ENCODE measurements at places on chromosomes 13 and 19.
A peak's percentile ranks its signal among the peaks of the same experiment; 100 is the strongest.

DNA sequence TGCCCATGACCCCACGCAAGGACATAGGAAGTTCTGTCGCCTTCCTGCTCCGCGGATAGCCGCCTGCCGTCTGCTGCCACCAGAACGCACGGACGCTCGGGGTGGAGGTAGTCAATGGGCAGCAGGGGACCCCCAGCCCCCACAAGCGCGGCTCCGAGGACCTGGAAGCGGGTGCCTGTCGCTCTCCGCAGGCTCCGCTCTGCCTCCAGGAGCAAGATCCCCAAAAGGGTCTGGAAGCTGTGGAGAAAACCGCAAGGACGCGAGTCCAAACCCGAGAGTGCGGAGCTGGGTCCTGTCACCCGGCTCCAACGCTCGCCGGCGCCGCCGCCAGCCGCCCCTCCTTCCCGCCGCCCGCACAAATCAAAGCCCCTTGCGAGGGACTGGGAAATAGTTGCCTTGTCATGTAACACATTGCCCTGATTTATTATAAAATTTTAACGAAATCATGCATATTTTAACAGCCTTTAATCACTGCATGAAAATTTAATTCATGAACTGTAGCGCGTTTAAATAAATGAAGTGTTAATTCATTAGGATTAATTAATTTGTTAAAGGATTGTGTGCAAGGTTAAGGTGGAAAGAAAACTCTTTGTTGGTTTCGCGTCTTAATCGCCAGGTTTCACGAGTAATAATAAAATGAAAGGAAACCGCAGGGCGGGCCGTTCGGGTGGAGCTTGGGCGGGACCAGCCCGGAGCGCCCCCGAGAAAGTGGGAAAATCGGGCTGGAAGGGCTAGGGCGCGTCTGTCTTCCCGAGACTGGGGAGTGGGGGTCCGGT lies 5.5 kb upstream of the POU4F1 start:
- no peak overlapping the region for H3K27ac ChIP-seq
- H3K27me3 ChIP-seq, result no peaks in the 10 kb centered on the region
- H3K4me3 ChIP-seq, result peak overlapping the region; percentile 52
- H3K36me3 ChIP-seq, result no peaks in the 10 kb centered on the region
- H3K4me1 ChIP-seq, result peaks cover 7% of the 10 kb centered on the region
- no peak for DNase-seq

- H3K27me3 ChIP-seq, result no peaks in the 10 kb centered on the region
- no peak overlapping the region for H3K27ac ChIP-seq
- no peak overlapping the region for H3K4me3 ChIP-seq
- no peaks in the 10 kb centered on the region for H3K4me1 ChIP-seq
Observed at GRCh38 chr13:54226876-54227275, 1198.3 kb downstream of the OLFM4 start.

DNA sequence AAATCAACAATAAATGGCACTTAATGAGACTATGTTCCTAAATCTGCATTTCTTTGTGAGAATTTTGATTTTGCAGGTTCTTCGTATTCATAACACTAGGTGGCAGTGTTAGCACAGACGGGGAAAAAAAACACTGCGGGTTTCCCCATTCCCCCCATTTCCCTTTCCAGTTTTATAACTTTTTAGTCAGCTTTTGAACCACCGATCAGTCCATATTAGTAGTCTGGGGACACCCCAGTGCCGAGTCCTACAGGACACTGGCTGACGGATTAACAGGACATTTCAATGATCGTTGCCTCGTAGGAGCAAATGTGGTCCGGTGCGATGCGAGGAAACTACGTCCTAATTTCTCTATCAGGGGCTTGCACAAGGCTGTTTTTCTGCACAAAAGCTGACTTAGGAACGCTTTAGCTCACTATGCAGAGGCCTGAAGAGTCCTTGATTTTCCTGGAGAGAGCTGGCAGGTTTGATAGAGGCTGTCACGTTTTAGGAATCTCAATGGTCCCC lies 234.3 kb downstream of the LMO7 start:
- no peak overlapping the region for H3K27ac ChIP-seq
- no peak overlapping the region for H3K4me3 ChIP-seq
- no peaks in the 10 kb centered on the region for H3K27me3 ChIP-seq
- no peaks in the 10 kb centered on the region for H3K36me3 ChIP-seq

DNA sequence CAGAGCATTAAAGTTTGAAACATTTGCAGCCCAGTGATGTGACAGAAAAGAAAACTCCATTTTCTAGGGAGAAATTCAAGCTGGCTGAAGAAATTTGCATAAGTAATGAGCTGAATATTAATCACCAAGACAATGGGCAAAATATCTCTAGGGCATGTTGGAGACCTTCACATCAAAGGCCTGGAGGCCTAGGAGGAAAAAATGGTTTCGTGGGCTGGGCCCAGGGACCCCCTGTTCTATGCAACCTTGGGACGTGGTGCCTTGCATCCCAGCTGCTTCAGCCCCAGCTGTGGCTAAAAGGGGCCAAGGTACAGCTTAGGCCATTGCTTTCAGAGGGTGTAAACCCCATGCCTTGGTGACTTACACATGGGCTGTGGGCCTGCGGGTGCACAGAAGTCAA lies 5.7 kb upstream of the CLEC4M start:
- no peaks in the 10 kb centered on the region for H3K36me3 ChIP-seq
- no peaks in the 10 kb centered on the region for H3K27me3 ChIP-seq
- no peak overlapping the region for H3K27ac ChIP-seq

DNA sequence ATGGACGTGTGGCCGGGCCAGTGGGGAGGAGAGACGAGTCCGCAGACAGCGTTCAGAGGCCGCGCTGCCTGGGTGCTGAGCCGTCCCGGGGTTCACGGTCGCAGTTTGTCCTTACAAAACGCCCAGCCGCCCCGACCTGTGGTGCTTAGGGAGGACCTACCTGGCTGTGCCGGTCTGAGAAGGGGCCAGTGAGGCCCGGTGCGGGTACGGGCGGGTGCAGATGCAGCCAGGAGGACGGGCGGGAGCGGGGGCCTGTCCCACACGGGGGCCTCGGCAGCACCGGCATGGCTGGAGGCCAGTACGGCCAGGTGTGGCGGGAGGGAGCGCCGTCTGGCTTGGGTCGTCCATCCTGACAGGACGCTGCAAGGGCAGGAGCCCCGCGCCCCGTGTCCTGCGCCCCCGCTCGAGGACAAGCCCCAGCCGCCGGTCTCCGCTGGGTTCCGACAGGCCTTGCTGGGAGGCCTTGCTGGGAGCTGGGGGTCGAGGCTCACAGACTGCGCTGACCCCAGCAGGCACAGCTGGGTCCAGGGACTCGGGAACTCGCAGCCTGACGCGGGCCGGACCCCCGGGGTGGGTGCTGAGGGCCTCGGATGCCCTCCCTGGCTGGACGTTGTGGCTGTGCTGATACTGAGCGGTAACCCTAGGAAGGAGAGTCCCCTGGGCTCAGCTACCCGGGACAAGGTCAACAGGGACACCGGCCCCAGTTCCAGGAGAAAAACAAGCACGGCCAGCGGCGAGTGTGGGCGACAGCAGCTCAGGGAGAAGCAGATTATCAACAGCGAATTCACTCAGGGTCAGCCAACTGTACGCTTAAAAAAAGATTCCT lies 5.3 kb upstream of the PROZ start:
- no peaks in the 10 kb centered on the region for H3K27me3 ChIP-seq
- DNase-seq, result no peak
- peaks cover 15% of the 10 kb centered on the region for H3K4me1 ChIP-seq
- peak overlapping the region; percentile 29 for H3K4me3 ChIP-seq
- no peaks in the 10 kb centered on the region for H3K36me3 ChIP-seq

DNA sequence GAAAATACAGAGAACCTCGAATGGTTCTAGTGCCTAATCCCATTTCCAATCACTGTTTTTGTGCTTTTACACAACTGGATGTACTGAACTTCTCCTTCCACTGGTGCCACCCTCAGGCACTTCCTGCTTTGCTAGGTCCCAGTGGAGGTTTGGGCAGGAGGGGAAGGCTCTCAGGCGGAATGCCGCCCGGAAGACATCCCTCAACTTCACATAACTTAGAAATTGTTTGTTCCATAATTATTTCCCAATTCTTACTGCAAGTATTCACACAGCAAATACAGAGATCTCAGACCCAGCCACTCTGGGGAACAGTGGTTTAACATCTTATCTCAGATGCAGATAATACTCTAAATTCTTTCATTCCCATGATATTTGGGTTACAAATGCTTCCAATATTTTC lies 195.7 kb upstream of the IPO5 start:
- no peaks in the 10 kb centered on the region for H3K36me3 ChIP-seq
- DNase-seq, result no peak
- no peaks in the 10 kb centered on the region for H3K27me3 ChIP-seq
